ENCODE measurements at places on chromosomes 11 and 22.

- no peak for DNase-seq
Measured at GRCh38 chr11:61007956-61008896, 36.7 kb downstream of the CD6 start.

DNA sequence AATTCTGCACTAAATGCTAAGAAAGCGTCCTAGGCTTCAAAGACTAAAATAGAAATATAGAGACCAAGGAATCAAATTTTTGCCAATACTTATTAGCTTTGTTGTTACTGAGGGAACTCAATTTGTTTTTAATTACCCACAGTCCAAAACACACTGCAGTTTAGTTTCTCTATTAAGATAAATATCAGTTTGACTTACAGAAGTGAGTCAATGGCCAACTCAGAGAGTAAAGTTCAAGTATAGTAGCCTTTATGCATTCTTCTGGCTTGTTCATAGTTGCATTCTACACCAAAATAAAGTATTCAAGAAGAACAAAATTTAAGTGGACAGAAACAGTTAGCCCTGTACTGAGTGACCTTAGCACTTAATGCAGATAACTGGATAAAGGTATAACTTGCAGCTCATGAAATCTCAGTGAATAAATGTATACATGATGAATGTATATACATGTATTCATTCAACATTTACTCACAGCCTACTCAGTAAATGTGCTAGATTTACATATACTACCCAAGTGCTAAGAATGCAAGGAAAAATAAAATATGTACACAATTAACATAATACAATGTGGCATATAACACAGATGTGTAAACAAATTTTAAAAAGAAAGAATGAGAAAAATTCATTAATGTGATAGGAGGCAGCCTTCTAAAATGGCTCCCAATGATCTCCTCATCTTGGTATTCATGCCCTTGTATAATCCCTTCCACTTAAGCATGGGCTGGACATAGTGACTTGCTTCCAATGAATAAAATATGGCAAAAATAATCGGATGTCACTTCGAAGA lies 9.7 kb upstream of the RNF141 start:
- DNase-seq: no peak

GRCh38 chr11:375065-376025 lies 6.0 kb downstream of the B4GALNT4 start:
- no peak for DNase-seq

- no peak for DNase-seq
Measured at GRCh38 chr11:105524286-105524685, 85.6 kb upstream of the GRIA4 start.

DNA sequence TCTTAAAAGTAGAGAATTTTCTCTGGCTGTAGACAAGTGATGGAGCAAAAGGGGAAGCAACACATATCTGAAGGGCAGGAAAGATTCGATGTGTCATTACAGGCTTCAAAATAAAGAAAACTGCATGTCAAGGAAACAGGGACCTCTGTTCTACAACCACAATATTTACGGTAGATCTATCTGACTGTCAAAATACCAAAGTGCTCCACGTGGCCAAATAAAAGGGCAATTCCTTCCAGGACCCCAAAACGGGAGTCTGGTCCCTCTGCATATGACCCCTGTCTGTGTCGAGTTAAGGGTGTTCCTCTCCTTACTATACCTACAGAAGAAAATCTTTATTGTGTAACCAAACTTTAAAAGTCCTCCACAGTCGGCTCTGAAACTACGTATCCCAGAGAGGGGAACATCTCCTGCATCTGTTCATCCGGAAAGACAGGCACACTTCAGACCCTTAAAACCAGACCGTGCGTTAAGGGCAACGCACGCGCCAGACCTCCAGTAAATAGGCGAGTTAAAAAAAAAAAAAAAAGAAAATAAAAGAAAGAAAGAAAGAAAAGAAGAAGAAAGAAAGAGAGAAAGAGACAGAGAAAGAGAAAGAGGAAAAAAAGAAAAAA lies 756 bp downstream of the CLNS1A start:
- peak; percentile 24 for DNase-seq

GRCh38 chr11:61551634-61552033 lies 29.2 kb downstream of the SYT7 start:
- DNase-seq: no peak

DNA sequence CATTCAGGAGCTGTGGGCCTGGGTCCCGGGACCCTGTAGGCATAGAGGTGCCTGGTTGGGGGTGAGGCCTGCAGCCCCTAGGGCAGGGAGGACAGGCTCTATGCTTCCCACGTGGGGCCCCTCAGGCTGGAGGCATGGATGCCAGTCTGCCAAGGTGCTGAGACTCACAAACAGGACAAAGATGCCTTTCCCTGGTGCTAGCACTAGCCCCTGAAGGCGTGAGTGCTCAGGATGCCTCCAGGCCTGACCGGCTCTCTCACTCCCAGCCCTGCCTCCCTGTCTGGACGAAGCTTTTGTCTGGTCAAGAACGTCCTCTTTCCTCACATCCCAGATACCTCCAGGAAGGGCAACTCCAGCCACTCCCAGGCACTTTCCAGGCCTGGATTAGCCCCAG lies 2.1 kb downstream of the CDC42BPG start:
- no peak for DNase-seq

DNA sequence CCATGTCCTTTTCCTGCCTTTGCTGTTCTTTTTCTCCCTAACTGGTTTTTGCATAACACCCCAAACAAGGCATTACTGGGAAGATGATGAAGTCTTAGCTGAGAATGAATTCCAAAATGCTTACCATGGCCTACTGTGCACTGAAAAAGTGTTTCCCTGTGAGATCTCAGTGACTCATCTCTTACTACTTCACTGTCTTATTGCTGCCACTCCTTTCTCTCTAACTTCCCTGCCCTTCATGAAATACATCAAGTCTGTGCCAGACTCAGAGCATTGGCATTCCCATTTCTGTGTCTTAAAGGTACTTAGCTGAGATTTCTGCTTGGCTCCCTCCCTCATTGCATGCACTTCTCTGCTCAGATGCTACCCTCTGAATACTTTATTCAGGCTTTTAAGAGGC lies 49.1 kb upstream of the MUC15 start:
- DNase-seq: no peak

- DNase-seq: no peak
Measured at GRCh38 chr11:63242089-63242781, 1.2 kb downstream of the SLC22A25 start.

GRCh38 chr22:36734171-36735058 lies 30.9 kb upstream of the CACNG2 start:
- no peak for DNase-seq

GRCh38 chr11:87338046-87338639 lies 300.4 kb downstream of the TMEM135 start:
- DNase-seq: no peak

DNA sequence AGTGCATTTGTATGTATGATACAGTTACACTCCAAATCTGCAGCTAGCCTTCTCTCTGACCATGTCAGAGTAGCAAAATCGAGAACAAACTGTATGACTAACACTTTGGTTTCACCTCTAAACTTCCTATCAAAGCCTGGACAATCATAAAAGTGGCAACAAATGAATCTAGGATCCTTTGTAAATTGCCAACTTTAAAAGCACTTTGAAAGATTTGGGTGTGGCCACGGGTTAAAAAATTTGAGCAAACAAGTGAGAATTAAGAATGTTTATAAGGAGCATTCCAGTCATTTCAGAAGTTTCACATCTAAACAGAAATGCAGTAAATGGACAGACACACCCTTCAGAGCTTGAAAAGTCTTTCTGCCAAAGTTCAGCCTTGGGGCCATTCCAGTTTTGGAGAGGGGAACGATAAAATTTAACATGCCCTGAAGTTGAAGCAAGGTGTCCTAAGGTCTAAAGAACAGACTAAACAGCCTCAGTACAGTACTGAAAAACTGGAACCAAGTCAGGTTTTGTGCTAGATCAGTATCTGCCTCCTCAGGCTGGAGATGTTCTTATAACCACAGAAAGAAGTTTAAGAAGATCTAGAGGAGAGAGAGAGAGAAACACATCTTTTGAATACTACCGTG lies 181.9 kb upstream of the BDNF start:
- DNase-seq: peak; percentile 4

DNA sequence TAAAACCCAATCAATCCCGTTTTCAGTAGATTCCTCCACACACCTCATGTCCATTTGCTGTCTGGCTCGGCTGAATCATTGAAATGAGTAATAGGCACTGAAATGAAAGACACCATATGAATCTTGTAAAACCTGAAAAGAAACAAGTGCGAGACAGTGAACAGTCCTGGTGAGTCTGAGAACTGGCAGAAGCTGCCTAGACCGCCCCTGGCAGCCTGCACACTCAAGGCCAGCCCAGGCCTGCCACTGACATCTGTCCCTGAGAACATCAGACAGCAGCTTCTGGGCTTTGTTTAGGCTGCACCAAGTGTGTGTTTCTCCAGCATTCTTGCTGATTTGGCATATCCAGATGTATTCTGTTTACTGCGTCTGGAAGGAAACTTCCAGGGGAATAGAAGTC lies 44.8 kb downstream of the ENDOD1 start:
- no peak for DNase-seq

GRCh38 chr11:17887779-17888178 lies 125.1 kb downstream of the SERGEF start:
- no peak for DNase-seq

DNA sequence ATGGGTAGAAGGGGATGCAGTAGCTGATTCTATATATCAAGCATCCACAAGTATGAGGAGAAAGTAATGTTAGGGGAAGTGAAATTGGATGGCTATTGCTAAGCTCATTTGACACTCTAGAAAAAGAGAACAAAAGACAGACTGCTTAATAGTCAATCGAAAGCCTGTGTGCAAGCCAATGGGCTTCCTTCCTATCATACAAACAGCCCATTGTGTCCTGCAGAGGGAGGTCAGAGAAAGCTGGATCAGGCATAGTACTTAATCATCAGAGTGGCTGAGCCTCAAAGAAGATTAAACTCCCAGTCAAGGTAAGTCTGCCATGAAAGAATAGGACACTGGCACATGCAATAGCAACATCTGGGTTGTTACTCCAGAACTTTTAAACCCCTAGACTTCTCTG lies 50.9 kb upstream of the PGR start:
- DNase-seq: no peak

DNA sequence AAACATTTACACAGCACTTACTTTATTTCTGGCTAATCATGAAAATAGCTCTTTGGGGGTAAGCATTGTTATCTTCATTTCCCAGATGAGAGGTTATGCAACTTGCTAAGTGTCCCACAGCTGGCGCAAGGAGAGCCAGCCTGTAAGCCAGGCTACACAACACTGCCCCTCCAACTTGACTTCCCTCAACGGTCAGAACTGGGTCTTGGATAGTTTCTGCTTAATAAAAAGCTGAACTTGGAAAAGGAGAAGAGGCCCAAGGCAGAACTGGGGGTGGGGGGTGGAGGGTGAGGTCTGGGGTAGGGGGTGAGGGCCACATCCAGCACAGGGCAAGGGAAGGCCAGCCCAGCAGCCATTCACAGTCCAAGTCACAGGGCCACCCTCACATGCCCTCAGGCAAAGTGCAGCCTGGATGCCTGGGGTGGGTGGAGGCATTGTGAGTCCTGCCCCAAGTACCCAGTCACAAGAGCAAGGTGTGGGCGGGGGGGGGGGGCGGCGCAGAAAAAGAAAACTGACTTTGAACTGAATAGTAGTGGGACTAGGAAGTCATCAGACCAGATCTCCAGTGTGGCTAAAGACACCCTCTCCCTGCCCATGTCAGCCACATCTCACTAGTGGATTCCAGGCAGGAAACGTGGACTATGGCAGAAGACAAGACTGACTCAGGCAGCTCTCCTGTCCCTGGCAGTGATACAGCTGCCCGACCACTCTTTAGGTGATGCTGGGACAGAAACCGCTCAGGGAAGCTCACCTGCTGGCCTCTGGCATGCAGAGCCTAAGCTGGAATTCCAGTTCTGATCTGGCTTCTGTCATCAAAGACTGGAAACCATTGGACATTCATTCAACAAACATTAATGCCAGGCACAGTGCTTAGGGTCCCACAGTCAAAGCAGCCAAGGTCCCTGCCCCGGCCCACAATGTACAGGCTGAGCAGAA lies 52.4 kb downstream of the PACSIN2 start:
- no peak for DNase-seq

DNA sequence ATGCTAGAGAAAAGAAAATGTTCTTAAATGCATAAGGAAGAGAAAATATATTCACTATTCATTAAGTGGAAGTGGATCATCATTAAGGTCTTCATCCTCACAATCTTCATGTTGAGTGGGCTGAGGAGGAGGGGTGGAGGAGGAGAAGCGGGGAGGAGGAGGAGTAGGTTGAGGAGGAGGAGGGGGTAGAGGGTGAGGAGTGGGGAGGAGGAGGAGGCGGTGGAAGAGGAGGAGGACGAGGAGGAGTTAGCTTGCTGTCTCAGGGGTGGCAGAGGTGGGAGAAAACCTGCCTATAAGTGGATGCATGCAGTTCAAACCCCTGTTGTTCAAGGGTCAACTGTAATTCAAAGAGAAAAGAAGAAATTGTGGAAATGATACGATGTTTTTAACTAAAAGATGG lies 71.6 kb downstream of the MYEOV start:
- DNase-seq: no peak

DNA sequence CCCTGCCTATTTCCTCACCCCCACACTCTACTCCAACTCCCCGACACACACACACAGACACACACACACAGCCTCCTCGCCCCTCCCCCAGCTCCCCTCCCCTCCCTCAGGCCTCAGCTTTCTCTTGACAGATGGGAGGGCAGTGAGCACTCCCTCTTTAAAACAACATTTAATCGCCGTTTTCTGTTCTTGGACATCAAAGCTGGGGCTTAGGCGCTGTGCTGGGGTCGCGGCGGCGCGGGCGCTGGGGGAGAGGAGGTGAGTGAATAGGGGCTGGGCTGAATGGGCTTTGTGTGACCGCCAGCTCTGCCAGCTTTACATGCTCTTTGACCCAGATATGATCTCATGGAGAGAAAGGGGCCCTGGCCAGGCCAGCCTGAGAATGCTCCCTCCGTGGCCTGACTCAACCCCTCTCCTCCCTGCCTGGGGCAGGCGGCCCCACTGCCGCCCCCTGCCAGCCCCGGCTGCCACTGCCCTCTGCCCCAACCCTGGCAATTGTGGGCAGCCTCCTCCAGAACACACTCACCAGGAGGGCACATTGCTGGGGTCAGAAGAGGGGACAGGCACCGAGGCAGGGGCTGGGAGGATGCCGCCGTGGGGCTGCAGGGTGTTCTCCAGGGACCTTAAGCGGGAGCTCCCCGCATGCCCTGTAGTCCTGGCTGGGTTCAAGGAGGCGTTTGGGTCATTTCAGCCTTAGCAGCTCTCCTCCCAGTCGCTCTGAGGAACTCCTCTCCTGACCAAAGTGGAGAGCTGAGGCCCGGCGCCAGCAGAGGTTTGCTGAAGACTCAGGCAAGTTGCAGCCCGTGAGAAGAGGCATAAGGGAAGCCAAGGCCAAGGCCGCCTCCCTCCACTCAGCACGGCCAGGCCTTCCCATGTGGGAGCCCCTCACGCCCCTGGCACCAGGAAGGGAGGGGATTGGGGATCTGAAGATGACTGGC lies 38.3 kb upstream of the NNMT start:
- no peak for DNase-seq
